ENCODE measurements at places on chromosomes 6 and 20. TPM values are rescaled to one million over a fixed set of nuclear protein-coding genes. Genes with fewer than 3 reads are reported as not detected.
A peak's percentile ranks its signal among the peaks of the same experiment; 100 is the strongest.

DNA sequence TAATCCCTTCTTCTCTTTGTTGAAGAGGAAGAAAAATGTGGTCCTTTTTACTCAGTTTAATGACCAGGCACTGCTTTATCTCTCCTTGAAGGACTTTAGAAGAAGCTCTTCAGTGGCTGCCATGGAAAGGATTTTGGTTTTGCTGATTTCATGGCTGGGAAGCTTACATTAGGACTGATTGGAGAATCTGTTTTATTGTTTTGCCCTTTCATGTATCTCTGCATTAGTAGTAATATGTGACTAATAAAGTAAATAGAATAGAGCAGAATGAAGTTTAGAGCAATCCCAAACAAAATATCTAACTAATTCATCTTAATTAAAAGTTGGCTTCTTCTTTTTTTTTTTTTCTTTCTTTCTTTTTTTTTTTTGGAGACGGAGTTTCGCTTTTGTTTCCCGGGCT is 502.9 kb downstream of the HAO1 start:
- H3K36me3 ChIP-seq: no peaks in the 10 kb centered on the region
- no peaks in the 10 kb centered on the region for H3K27me3 ChIP-seq
- H3K27ac ChIP-seq: no peak overlapping the region

The ZNF217 gene
- total RNA-seq: 69.1 TPM

DNA sequence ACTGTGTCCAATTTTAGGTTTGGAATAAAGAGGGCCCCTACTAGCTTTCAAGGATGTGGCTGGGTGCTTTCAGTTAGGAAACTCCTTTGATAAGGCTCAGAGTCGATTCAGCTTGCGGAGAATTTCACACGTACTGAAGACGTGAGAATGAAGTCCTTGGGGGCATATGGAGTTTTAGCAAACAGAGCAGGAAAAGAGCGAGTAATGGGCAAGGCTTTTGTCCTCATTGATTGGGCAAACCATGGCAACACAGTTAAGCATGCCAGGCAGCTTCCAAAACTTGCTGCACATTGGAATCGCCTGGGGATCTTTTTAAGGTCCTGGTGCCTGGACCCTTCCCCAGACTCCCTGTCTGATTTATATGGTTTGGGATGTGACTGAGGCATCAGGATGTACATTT is 29.2 kb downstream of the ISM1 start:
- no peak for DNase-seq
- no peaks in the 10 kb centered on the region for H3K36me3 ChIP-seq
- no peaks in the 10 kb centered on the region for H3K27me3 ChIP-seq

The PHACTR3 gene
- total RNA-seq: not detected

The C6orf52 gene
- total RNA-seq: 0.58 TPM

The LRRN4 gene
- not detected for total RNA-seq

- DNase-seq: peak; percentile 38
- no peak overlapping the region for H3K4me3 ChIP-seq
- H3K27me3 ChIP-seq: no peaks in the 10 kb centered on the region
- peaks cover 3% of the 10 kb centered on the region for H3K4me1 ChIP-seq
- H3K27ac ChIP-seq: no peak overlapping the region
Measured at GRCh38 chr20:481167-481566, 18.8 kb upstream of the TBC1D20 start.

DNA sequence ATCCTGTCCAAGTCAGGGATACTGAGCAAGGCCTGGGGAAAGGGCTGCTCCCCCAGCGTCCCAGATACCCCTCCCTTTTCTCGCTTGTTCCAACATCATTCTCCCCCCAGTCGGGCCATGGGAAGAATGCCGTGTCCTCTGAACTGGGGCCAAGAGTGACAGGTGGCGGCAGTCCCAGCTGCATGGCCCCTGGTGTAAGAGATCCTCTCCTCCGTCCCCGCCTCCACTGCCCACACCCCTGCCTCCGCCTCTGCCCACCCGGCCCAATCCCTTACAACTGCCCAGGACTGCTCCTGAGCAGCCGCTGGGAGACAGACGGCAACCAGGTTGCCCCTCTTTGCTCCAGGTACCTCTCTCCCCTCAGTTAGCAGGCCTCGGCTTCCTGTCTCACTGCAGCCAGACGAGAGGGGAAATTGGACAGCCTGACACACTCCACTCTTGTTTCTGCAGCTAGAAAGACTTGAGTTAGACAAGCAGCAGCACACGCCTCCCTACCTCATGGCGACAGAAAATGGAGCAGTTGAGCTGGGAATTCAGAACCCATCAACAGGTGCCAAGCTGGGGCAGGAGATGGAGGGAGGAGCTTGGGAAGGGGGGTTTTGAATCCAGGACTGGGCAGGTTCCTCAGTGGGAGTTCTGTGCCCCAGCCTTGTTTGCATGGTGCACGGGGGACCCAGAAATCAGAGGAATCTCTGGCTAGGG is at the start of gene MYLK2:
MYLK2 (plus strand) TSS at position 274 of the 702 bp plus-strand sequence; CDS start at position 499, 225 bp downstream.
- H3K36me3 ChIP-seq: no peaks in the 10 kb centered on the region
- no peak within 1 kb of the TSS for H3K4me3 ChIP-seq
- H3K27me3 ChIP-seq: no peaks in the 10 kb centered on the region

The RUNX2 gene
- total RNA-seq: 5.0 TPM

- H3K4me1 ChIP-seq: no peaks in the 10 kb centered on the region
- no peak overlapping the region for H3K4me3 ChIP-seq
- H3K36me3 ChIP-seq: no peaks in the 10 kb centered on the region
- no peaks in the 10 kb centered on the region for H3K27me3 ChIP-seq
- H3K27ac ChIP-seq: no peak overlapping the region
Measured at GRCh38 chr20:942611-943010, 26.5 kb upstream of the ANGPT4 start.

DNA sequence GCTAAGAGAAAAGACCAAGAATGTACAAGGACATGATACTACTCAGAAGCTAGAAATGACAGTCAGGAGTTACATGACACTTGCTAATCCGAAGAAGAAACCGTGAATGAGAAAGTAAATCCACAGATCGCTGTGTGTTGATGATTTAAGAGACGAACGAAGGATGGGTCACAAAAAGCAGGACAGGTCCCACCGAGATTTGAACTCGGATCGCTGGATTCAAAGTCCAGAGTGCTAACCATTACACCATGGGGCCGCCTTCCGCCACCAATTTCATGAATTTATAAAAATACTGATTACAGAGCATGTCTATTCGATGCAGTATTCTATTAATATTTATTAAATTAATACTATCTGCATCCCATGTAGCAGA is 54.0 kb upstream of the BTN3A2 start:
- H3K36me3 ChIP-seq: no peaks in the 10 kb centered on the region
- peak; percentile 61 for DNase-seq

DNA sequence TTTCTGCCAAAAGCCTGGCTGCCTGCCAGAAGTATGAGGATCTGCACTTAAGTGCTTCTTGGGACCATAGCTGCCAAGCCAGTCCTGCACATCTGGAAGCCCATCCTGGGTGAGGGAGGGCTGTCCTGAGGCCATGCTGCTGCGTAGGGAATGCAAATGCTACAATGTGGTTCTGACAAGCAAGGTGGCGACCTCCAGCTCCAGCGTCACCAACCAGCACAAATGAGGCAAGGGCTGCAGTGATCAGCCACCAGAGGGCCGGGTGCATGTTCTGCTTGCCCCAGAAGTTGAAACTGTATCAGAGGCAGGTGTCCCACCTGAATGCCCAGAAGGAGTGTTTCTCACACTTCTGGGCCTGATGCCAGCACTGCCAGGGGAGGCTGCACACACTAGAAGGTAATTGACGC is 99.1 kb upstream of the KCNQ5 start:
- no peaks in the 10 kb centered on the region for H3K4me1 ChIP-seq
- DNase-seq: no peak
- no peaks in the 10 kb centered on the region for H3K36me3 ChIP-seq
- no peak overlapping the region for H3K27ac ChIP-seq
- H3K27me3 ChIP-seq: peaks cover 6% of the 10 kb centered on the region

DNA sequence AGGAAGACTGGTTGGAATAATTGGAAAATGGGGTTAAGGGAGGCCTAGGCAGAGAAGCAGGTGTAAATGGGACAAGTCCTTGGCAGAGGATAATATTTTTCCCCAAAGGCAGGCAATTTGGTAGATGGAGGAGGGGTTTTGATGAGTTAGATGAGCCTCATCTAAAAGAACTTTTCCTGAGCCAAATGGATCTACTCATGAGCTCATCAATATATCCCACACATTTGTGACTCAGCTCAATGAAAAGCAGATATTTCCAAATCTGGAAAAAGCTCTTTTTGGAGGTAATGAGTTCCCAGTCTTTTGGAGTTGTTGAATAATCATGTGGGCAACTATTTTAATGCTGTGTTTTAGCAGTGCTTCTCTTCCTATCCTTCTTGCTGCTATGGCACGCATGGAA is 685.5 kb upstream of the CITED2 start:
- H3K4me1 ChIP-seq: no peaks in the 10 kb centered on the region
- no peak for DNase-seq
- no peak overlapping the region for H3K4me3 ChIP-seq
- no peaks in the 10 kb centered on the region for H3K27me3 ChIP-seq

The OLIG3 gene
- total RNA-seq: not detected

DNA sequence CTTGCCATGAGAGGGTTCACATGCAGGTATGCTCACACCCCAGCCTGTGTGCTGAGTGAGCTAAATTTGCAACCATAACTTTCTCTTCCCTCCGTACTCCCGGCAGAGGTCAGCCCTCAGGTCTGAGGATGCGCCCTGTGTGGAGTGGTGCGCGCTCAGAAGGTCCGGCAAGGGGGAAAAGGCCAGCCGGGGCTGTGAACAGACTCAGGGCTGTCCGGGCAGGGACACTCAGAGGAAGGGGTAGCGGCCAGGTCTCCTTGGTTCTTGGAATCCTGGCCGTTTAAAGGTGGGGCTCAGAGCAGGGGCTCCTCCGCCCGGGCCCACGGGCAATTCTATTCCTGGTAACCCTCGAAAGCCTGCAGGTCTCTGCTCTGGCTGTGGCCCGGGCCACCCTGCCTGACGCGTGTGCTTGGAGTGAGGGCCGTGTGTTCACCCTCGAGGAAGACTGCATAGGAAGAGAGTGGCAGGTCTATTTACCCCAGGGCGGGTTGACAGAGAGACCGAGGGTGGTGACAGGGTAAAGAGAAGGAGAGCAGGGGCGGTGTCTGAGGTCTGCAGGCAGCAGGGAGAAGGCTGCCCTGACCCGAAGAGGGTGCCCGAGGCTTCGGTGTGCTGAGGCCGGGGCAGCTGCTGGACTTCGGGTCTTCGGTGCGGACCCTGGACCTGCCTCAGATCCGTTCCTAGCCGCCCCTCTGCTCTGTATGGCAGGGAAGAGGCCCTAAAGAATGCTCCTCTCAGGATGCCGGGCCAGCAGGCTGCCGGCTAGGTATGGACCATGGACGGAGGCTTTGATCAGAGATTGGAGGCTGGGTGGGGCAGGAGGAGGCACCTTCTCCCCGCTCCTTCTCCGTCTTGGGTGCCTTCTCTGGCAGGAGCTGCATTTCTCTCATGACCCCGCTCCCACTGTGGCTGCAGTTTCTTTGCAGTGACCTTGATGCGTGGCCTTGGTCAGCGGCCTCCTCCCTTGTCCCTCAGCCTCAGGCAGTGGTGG is 131.1 kb upstream of the ARMC2 start:
- H3K27ac ChIP-seq: no peak overlapping the region
- peaks cover 18% of the 10 kb centered on the region for H3K4me1 ChIP-seq
- no peaks in the 10 kb centered on the region for H3K36me3 ChIP-seq
- no peaks in the 10 kb centered on the region for H3K27me3 ChIP-seq
- no peak for DNase-seq
- no peak overlapping the region for H3K4me3 ChIP-seq

- no peaks in the 10 kb centered on the region for H3K27me3 ChIP-seq
- DNase-seq: no peak
- no peaks in the 10 kb centered on the region for H3K36me3 ChIP-seq
Measured at GRCh38 chr20:23270382-23270911, 80.1 kb upstream of the NXT1 start.

- H3K27ac ChIP-seq: no peak overlapping the region
- no peak for DNase-seq
Measured at GRCh38 chr6:16564436-16564835, 196.8 kb downstream of the ATXN1 start.

The JPH2 gene
- not detected for total RNA-seq

DNA sequence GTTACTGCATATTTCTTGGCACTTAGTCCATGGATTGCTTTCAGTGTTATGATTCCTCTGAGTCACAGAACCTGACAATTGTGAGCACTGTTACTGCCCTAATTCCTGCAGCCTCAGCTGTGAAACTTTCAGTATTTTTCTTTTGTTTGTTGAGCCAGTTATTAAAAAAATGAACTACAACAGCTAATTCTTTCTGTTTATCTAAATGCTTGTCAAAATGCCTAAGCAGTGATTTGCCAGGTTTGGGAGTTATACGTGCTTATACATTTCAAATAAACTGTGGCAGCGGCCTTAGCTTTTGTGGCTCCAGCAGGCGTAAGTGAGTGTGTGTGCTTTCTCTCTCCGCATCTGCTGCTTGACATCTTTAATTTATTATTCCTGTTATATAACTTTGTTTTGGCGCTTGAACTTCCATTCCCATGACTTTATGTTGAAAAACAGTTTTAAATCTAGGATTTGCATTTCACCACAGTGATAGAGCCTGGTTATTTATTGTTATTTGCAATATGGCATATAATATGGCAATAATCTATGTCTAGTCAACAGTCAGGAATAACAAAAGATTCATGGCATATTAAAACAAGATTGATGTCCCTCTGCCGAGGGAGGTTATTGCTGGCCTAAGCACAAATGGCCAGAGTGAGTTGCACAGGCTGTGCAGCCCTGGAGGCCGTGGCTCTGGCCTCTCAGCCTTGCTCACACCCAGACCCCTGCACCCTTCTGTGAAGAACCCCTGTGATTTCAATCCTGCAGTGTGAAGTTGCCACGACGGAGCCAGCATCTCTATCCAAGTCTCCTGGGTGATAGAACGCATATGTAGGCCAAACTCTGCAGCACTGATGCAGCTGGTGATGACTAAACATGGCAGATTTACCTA is 303.4 kb downstream of the THBS2 start:
- no peaks in the 10 kb centered on the region for H3K4me1 ChIP-seq
- no peak overlapping the region for H3K4me3 ChIP-seq
- no peak for DNase-seq
- no peak overlapping the region for H3K27ac ChIP-seq

Data from natural killer cell (primary cell).